Renal pelvis (tissue), 12 donors: ENCODE measurements at places on chromosomes 3 and 15. TPM values are rescaled to one million over a fixed set of nuclear protein-coding genes. Genes with fewer than 3 reads are reported as not detected.

GABRB3 gene
- polyA plus RNA-seq: 5.4 TPM

RTP4 gene
- polyA plus RNA-seq: 0.37 TPM

- no peak for DNase-seq
These were observed 419 bp downstream of the HYKK start for GRCh38 chr15:78507831-78508160.

DNA sequence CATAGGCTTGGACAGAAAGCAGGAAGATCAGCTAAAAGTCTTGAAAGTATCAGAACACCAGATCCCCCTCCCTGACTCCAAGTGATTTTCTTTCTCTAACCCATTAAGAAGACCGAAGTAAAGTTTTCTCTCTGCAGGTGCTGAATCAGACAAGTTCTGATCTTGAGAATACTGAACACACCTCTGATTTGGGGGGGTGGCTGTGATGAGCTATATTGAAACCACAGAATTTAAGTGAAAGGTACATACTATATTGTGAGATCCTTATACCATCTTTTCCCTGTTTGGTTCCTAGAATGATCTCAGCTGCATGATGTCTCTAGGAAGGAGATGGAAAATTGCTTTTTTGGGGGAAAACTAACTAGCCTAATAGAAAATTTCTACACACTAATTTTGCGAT is 196.0 kb downstream of the DIPK2A start:
- no peak for DNase-seq

DNA sequence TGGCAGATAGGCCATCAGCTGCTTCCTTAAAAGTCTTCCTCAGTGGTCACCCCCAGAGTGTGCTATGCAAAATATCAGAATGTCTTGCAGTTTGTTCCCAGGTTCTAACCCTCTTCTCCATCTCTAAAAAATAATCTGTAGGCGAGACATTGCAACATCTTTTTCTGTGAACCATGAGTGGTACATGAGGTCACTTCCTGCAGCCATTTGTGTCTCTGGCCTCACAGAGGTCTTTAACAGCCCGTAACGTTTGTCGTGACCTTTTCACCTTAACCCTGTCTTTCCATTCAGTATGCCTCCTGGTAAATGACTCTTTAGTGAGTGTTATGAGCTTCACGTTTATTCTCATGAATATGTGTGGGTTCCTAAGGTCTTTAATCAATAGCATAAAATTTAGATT is 145.4 kb downstream of the KLHL25 start:
- no peak for DNase-seq

DNA sequence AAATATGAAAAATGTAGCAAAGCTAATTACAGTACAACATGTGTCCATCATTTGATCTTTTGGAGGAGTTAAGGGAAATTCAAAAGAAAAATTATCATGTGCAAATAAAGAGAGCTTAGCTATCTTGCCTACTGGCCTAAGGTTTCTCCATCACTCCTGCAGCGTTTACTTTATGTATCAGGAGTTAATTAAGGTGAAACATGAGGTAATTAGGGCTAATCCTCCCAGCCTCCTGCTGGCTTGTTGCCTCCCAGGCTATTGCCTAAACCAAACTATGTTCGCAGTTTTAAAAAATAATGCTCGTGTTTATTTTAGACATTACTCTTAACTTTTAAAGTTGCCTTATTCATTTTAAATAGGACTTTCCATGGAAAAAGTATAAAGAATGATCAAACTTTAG is 367.5 kb downstream of the ROBO2 start:
- DNase-seq: no peak

- no peak for DNase-seq
These were observed 45.3 kb downstream of the OSTN start for GRCh38 chr3:191244242-191244867.

RPL4 gene
- polyA plus RNA-seq: 4,071 TPM

- no peak for DNase-seq
These were observed 81.9 kb downstream of the NEO1 start for GRCh38 chr15:73134196-73134595.
